ENCODE measurements at places on chromosomes 16 and 17. TPM values are rescaled to one million over a fixed set of nuclear protein-coding genes. Genes with fewer than 3 reads are reported as not detected.

Gene HOXB4
- 0.16 TPM for total RNA-seq

Gene CLEC19A
- total RNA-seq = not detected

Gene ZG16
- total RNA-seq = not detected

Gene NXPH3
- total RNA-seq = 0.19 TPM

Gene SKAP1
- total RNA-seq = not detected

Gene SPECC1
- 48.0 TPM for total RNA-seq

Gene CES3
- total RNA-seq = 2.0 TPM

Gene RPS2
- total RNA-seq = 4,912 TPM

Gene GRB2
- 94.4 TPM for total RNA-seq

Gene PYDC1
- total RNA-seq = not detected

Gene SPATA32
- total RNA-seq = 0.17 TPM

Gene FBXO39
- not detected for total RNA-seq

Gene TOM1L1
- total RNA-seq = 46.0 TPM

Gene GAS7
- 0.33 TPM for total RNA-seq

Gene IGFBP4
- 2,442 TPM for total RNA-seq

Gene CDYL2
- total RNA-seq = 0.46 TPM

Gene GRAPL
- not detected for total RNA-seq

Gene KRTAP29-1
- not detected for total RNA-seq

Gene RNF222
- not detected for total RNA-seq

Gene IRX6
- total RNA-seq = not detected

Gene TMEM235
- not detected for total RNA-seq

Gene GINS2
- 31.6 TPM for total RNA-seq

Gene IRF8
- 0.32 TPM for total RNA-seq

Gene HOXB7
- total RNA-seq = 31.4 TPM

Gene ZNF276
- total RNA-seq = 15.7 TPM

Gene ACE
- total RNA-seq = 0.72 TPM

Gene CTRB2
- not detected for total RNA-seq

Gene DUXB
- total RNA-seq = not detected

Gene CD300E
- total RNA-seq = not detected

Gene CA4
- not detected for total RNA-seq

Gene HSF4
- 13.5 TPM for total RNA-seq

Gene VMP1
- total RNA-seq = 159 TPM

Gene TAT
- total RNA-seq = not detected

Gene EPX
- total RNA-seq = not detected

Gene CACNG3
- not detected for total RNA-seq

Gene ASGR1
- 0.82 TPM for total RNA-seq

Gene GP1BA
- total RNA-seq = not detected

Gene SLC9A5
- 1.7 TPM for total RNA-seq

Gene MRPL28
- total RNA-seq = 137 TPM

Gene PYY
- not detected for total RNA-seq

Gene NPIPA8
- 1.2 TPM for total RNA-seq

Gene ALOX15B
- total RNA-seq = not detected

Gene SLFN14
- total RNA-seq = not detected

Data from A549 treated with CpdA at 1 μM for 4 hours (cell line).